Retinal pigment epithelial cell (primary cell): ENCODE measurements at places on chromosomes 1 and 21.

DNA sequence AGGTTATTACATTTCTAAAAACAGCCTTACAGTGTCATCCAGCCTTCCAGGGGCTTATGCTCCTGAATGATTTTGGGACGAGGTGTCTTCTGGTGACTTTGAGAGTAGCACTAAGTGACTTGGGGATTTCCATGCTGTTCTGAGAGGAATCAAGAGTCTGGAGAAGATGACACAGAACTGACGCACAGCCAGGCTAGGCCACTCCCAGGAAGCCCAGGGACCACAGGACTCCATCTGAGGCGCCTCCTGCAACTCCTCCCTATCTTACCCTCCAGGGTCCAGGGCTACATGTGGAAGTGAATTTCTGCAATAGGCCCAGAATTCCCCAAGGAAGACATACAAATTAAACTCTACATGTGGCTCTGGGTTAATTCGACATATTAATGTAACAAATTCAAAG, 92.5 kb downstream of the SLC25A24 start:
- no peak for DNase-seq

DNA sequence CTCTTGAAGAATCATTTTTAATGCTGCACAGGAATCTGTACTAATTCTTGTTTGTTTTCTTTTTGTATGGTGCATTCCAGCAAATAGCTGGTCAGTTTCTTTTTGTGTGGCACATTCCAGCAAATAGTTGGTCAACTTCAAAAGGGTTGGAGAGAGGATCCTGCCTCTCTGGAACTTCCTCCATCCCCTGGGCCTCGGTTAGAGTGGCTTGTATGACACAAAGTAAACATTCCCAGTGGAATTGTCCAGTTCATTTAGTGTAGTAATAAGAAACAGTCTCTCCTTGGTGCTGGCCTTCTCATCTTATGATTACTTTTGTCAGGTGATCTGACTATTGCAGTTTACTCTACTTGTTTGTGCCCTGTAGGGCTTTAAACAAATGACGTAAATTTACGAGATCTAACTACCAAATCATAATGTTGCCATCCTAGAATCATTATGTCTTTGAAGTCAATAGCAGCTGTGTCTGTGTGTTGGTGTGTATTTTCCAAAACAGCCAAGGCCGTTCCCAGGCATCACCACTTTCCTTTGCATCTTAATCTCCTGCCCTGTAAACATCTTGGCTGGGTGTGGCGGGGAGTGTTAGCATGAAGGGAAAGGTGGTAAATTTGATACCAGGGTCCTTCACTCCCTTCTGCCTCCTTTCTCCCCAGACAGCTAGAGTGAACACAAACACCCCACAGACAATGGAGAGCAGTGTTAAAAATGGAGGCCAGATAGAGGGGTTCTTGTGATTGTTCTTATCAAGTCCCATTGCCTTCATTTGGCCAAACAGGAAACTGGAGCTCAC, 77.9 kb downstream of the CDC7 start:
- no peak for DNase-seq

DNA sequence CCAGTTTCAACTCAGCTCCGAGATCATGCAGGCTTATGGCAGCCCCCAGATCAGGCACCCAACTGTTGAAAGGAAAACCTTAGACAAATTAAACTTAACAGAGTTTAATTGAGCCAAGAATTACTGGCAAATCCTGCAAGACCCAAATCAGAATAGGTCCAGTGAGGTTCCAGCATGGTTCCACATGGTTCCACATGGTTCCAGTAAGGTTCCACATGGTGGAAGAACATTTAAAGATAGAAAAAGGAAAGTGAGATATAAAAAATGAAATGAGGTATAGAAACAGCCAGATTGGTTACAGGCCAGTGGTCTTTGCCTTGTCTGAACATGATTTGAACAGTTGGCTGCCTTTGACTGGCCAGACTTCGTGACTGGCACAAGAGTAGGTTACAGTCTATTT, 288.8 kb upstream of the LRRC7 start:
- no peak for DNase-seq

- peak; percentile 84 for DNase-seq
Measured at GRCh38 chr1:154972517-154973343, 1.8 kb upstream of the CKS1B start.

DNA sequence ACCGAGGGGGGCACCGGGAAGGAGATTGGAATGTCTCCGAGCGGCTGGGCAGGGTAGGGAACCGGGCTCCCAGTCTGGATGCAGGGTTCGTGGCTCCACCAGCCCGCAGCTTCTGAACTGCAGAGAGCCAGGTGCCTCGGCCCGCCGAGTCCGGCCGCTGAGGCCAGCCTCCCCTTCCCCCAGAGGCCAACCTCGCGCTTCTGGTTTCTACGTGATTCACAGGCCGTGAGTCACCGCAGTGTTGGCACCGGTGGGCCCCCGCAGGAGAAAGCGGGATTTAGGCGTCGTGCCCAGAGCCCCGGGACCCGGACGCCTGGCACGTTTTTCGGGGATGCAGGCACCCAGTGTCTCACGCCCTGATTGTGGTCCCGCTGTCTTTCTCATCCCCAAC, 458 bp downstream of the CRABP2 start:
- no peak for DNase-seq

DNA sequence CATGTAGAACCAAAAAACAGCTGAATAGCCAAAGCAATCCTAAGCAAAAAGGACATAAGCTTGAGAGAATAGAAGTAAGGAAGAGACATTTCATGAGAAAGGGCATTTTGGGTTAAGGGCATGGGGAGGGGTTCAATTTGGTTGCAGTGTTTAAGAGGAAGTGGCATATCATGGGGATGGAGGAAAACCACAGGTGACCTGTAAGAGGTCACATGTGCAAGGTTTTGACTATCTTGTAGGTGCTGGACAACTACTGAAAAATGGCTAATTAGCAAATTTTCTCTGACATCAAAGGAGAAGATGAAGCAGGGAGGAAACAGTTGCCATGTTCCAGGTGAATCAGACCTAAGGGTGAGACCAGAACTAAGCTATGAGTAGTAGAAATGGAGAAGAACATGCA, 31.3 kb upstream of the ROR1 start:
- no peak for DNase-seq

DNA sequence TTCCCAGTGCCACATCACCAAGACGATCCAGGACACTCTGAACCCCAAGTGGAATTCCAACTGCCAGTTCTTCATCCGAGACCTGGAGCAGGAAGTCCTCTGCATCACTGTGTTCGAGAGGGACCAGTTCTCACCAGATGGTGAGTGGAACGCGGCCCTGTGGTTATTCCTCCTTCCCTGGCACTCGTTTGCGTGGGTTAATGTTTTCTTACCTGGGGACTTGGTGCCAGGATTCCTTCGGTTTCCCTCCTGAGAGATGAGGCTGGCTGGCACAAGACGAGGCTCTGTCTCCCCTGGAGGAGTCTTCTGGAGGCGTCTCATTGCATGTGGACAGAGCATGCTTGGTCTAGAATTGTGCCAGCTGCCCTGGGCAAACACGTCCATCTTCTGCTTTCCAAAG, 29.3 kb downstream of the ATP5PO start:
- no peak for DNase-seq

- no peak for DNase-seq
Measured at GRCh38 chr1:182196897-182197870, 135.7 kb upstream of the ZNF648 start.

DNA sequence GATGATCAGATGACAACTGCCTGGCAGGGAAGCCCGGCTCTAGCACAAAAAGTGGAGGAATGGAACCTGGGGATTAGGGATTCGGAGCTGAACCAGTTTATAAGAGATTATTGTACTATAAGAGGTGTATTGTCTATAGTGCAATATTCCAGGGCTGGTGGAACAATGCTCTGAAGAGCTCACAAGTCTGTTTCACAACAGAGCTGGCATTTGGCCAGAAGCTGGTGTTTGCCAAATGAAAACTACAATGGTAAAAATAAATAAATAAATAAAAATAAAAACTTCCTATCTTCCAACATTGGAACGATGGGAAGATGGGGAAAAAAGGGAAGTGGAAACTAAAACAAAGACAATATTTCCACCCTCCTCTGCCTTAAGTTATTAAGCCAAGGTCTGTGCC, 73.5 kb downstream of the CHODL start:
- no peak for DNase-seq

- DNase-seq = peak; percentile 33
Measured at GRCh38 chr21:22965455-22966135, 1967.4 kb downstream of the NCAM2 start.

GRCh38 chr1:30998171-30998570, 67.3 kb downstream of the PUM1 start:
- no peak for DNase-seq

GRCh38 chr1:161313554-161314200, 504 bp upstream of the SDHC start:
- no peak for DNase-seq

DNA sequence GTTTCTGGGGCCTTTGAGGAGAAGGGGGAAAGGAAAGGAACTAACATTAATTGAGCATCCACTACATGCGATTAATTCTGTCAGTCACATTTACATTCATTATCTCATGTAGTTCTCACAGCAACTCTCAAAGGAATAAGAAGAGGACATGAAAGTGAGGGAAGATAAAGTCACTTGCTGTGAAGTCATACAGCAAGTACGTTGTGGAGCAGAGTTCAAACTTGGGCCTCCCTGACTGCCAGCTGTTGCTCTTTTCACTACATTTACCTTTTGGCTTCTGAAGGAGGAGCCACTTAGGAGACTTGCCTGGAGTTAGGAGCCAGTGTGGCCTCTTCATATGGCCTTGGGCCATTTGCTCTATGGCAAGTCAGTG, 6.2 kb downstream of the ZNF691 start:
- no peak for DNase-seq

- DNase-seq = no peak
Measured at GRCh38 chr1:50977575-50978143, 7.6 kb downstream of the CDKN2C start.

- no peak for DNase-seq
Measured at GRCh38 chr1:230891413-230891812, 23.1 kb upstream of the C1orf198 start.

- no peak for DNase-seq
Measured at GRCh38 chr1:110243574-110243973, 33.5 kb downstream of the KCNC4 start.

DNA sequence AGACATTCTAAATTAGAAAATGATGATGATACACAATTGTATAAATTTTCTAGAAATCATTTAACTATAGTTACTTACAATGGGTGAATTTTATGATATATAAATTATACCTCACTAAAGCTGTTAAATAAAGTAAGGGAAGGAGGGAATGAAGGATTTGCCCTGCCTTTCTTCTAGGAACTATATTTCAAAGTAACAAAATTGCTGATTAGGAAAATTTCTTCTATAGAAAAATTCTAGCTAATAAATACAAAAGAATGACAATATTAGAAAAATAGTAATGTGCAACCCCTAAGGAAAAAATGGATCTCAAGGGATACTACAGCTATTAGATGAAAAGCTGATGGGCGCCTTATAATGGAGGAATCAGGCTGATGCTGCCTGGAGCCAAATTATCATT, 23.1 kb downstream of the SPATA6 start:
- DNase-seq = no peak

DNA sequence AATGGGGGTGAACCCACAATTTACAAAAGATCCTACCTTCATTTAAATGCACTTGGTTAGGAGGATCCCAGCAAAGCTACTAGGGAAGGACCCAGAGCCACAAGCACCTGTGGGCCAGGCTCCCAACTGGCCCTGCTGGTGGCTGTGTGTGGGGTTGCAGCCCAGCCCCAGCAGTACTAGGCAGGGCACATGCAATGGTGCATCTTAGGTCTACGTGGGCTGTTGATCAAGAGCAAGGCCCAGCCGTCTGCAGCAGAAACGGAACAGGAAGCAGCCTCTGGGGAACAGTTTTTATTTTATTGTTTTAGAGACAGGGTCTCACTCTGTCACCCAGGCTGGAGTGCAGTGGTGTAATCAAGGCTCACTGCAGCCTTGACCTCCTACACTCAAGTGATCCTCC, 134.1 kb upstream of the RAB4A start:
- DNase-seq = no peak

- no peak for DNase-seq
Measured at GRCh38 chr1:109894823-109895719, 15.6 kb upstream of the CSF1 start.

GRCh38 chr1:100536031-100536430, 1.9 kb upstream of the GPR88 start:
- no peak for DNase-seq

GRCh38 chr21:43333298-43334062, 93.5 kb downstream of the SIK1 start:
- DNase-seq = peak; percentile 90

- DNase-seq = no peak
Measured at GRCh38 chr1:15177710-15178166, 24.2 kb downstream of the TMEM51 start.

DNA sequence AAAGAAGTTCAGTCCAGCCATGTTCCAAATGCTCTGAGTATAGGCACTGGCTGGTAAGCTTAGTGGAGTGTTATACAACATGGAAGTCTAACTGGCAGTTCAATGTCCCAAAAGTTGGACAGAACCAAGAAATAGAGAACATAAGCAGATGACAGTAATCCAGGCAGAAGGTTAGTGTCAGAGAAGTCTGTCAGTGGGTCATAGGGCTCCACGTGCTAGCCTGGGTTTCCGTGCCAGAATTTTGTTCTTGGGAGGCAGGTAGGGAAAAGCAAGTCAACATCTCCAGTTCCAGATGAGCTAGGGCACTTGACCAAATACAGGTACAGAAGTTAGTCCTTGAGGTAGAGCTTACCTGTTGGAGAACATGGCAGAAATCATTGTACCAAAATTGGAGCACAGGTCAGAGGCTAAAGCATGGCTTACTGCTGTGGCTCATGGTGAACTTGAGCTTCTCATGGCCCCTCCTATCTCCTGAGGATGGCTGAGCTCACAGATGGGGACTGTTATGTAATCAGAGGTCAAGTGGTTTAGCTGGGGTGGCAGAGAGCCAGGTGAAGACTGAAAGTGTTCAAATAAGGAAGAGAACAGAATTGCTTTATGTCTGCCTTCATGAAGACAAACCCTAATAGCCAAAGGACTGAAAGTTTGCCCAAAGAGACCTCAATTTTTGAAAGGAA, 170.8 kb downstream of the NFIA start:
- DNase-seq = no peak

- no peak for DNase-seq
Measured at GRCh38 chr1:37469386-37469785, 5.0 kb upstream of the ZC3H12A start.

DNA sequence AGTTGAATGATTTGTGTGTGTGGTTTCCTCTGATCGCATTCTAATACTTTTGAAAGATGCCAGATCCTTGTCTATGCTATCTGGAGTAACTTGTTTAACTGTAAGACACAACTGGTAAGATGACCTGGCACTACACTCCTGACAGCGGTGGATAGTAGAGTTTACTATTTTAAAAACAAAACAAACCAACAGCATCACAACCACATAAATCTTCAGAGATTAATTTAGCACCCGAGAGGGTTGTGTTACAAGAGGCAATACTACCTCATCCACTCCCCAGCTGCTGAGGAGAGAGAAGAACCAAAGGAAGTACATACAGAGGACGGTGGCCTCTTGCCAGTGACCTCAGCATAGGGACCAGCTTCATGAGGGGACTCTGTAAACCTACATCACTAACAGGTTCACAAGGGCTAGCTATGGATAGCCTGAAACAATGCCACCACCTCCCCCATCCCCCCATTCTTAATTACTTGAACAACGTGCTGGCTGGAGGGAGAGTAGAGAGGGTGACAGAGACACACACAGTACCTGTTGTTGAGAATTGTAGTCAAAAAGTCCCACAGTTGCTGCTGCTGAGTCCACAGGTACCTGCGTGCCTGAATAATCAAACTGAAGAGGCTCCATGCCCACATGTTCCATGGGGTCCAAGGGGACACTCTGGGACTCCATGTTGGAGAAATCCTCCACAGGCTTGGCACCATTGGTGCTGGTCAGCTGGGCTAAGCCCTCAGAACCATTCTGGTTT, 73.5 kb downstream of the PUM1 start:
- DNase-seq = no peak
